NB4 (cell line): ENCODE measurements at places on chromosomes 13 and 19.

DNA sequence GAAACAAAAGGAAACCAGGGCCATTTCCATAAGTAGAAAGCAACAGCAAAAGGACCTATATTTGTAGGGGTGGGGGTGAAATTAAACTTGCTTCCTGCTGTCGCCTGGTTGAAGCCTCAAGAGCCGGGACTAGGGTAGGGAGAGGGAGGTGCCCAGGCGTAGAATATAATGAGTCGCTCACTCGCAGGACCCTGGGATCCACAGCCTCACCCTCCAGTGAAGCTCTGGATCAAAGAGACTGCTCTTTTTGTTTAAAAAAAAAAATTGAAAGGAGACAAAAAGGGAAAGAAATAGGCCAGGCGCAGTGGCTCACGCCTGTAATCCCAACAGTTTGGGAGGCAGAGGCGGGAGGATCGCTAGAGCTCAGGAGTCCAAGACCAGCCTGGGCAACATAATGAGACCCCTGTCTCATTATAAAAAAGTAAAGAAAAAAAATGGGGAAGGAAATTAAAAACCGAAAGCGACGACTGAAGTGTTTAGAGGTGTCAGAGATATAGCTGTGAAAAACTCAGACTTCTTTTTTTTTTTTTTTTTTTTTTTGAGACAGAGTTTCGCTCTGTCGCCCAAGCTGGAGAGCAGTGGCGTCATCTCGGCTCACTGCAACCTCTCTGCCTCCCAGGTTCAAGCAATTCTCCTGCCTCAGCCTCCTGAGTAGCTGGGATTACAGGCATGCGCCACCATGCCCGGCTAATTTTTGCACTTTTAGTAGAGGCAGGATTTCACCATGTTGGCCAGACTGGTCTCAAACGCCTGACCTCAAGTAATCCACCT is 10.9 kb upstream of the ADGRE5 start:
- peak; percentile 61 for DNase-seq

DNA sequence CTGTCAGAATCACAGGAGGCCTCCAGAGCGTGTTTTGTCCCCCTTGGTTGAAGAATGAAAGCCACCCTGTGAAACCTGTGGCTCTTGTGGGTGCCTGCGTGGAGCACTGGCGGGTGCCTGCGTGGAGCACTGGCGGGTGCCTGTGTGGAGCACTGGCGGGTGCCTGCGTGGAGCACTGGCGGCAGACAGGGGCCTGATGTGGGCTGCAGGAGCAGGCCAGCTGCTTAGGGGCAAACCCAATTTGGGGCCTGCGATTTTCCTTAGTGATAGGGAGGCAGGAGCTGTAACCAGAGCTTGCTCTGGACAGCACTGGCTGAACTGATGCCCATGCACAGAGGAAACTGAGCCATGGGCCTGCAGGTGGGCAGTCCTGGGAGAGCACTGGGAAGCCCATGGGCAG is 24.3 kb downstream of the ARHGEF7 start:
- no peak for DNase-seq

GRCh38 chr19:33177417-33177979 is 16.6 kb upstream of the LRP3 start:
- DNase-seq = no peak

- no peak for DNase-seq
These were observed 24.5 kb downstream of the FNDC3A start for GRCh38 chr13:49000247-49000646.

- no peak for DNase-seq
These were observed 273.8 kb downstream of the OXGR1 start for GRCh38 chr13:96720446-96720845.

DNA sequence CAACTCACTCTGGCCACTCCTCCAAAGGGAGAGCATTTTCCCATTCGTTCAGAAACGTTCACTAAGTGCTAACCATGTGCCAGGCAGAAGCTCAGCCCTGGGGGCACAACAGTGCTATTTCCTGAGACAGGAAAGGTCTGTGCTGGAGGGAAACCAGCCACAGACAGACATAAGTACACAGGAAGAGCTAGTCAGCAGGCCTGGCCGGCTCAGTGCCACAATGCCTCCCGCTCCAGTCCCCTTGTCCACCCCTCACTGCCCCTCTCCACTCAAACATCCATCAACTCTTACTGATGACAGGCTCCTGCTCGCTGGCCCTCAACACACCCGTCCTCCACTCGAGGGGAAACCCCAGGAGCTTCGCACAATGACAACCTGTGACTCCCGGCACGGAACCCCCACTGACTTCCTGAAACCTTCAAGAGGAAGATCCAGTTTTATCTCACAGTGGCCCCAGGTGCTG is 11.3 kb upstream of the PLA2G4C start:
- DNase-seq = no peak

- peak; percentile 53 for DNase-seq
These were observed 55.2 kb downstream of the ELF1 start for GRCh38 chr13:40963927-40964326.

DNA sequence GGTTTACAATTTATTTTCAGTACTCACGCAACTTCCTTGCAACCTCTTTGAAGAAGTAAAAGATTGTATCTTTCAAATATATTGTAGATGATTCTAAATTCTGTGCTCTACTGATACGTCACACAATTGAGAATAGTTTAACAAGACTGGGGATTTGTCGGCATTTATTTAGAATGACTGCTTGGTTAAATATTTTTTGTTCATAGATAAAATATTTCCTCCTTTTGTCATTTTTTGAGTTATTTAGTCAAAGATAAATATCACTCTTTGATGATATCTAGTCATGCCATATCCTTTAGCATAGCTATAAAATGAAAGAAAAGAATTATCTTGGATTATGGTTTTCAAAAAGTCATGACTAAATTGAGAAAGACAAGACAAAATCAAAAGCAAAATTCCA is 2747.8 kb downstream of the PCDH9 start:
- no peak for DNase-seq

DNA sequence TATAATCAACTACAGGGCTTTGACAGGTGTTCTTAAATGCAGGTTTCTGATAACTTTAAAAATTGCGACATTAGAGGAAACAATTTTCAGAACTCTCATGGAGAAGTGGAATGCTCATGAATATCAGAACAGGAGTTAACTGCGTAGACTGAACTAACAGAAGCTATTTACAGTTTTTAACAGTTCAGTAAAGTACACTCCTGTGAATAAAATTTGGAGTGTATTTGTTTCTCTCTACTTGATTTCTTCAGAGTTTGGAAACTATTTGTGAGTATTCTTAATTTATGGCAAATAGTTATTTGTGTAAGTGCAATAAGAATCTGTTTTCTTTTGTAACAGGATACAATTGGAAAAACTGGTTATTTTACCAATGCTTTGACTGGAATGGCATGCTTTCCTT is 114.4 kb downstream of the TNFRSF19 start:
- DNase-seq = no peak

DNA sequence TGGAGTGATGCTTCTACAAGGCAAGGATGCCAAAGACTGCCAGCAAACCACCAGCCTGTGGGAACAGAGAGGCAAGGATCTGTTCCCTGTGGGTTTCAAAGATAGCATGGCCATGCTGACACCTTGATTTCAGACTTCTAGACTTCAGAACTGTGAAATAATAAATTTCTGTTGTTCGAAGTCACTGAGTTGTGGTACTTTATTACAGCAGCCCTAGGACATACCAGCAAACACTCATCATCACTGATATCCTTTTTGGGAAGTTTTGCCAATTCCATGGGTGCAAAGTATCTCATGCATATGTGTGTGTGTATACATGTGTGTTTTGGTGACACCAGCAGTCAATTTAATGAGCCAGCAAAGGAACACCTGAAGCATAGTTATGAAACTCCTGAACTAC is 21.0 kb downstream of the LMO7 start:
- DNase-seq = no peak

DNA sequence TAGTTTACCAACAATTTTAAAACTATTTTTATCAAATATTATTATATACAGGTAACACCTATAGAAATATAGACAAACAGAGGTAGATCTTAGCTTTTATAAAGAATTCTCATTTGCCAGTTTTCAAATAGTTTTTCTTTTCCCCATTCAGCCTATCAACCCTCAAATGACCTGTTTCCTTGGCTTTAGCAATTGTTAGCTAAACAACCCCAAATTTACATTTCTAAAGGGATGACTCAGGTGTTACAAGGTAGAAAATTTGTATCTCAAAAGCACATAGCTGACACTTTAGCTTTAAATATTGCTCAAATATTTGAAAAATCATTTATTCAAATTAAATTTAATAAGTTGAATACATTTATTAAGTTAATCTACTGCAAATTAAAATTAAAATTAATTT is 1207.2 kb downstream of the SLITRK1 start:
- DNase-seq = no peak

DNA sequence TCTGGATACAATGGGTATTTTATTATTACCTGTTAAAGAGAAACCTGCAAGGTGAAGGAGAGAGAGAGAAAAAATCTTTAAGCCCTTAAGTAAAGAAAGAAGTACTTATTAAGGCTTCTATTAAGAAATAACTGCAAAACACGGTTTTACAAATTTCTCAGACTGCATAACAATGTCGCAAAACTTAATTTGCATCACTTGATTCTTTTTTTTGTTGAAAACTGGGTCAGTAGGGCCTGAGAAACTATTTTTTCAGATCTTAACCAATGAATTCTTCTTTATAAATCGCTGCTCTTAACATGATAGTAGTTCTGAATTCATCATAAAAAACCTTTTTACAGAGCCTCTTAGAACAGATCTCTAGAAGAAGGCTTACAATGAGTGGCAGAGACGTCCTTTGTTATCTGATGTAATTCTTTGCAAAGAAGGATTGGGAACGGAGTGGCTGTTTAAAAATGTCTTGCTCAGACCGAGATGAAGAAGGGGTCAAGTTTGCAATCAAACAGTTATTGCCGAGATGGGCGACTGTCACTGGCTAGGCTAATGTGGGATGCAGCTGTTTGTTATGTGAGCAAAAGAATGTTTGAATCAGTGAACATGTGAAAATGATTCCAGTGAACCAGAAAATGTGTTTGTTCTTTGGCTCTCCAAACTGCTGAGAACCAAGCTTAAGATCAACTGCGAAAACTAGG is 76.3 kb downstream of the ZNF536 start:
- no peak for DNase-seq

DNA sequence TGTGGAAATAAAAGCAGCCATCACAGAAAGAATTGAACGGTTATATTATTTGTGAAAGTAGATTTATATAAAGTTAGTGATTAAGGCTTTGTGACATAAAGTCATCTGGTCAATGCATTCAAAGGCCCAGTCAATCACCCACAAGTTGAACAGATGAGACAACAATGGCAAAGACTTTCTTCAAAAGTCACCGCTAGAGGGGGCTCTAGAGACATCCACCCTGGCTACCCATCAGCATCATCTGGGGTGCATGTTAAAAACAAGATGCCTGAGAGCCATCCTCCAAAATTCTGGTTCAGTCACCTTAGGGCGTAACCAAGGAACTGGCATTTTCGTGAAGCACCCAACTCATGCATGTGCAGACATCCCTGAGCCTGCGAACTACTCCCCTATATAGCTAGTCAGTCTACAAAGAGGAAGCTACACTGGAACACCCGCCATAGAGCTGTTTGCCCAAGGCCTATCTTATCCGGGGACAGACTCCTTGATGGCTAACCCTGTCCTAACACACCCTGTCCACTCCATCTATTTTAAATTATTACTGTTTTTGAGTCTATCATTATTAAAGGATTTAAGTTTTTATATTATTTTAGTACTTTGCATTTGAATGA is 970.5 kb downstream of the UQCRFS1 start:
- DNase-seq = peak; percentile 46

- no peak for DNase-seq
These were observed 149.4 kb upstream of the FBXL3 start for GRCh38 chr13:77176350-77176749.

DNA sequence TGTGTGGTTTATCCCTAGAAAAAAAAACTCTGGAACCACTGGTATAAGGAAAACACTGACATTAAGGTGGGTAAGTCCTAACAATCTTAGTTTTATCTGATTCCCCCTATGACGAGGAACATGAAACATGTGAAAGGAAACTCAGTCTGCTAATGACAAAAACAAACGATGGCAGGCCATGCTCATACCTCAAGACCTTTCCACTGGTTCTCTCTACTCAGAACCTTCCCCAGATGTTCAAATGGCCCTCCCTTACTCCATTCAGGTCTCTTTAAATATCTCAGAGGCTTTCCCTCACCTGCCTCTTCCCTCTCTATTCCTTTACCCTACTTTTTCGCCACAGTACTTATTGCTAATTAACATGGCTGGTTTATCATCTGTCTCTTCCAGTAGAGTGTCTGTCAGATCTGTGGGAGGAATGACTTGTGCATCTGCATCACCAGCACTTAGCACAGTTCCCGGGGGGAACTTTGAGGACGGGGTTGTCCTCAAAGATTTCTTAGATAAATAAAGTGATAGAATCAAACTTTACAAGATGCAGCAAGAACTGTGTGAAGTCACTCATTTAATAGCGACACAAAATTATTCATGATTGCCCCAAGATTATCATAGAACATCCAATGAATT is 1.5 kb downstream of the TUBGCP3 start:
- DNase-seq = peak; percentile 57

DNA sequence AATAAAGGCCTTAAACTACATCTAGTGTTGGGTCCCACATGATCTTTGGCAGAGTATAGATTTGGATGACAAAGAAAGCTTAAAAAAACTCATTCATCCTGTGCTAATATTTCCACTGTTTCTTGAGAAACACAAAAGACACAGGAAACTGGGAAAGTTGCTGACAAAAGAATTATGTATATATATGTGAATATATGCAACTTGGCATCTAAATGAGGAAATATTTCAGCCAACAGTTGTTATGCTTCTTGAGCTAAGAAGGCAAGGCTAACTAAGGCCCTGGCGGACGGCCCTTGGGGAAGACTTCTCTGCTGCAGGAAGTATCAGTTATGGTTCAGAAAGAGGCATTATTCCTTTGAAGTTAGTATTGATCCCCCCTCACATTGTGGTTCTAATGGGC is 491.8 kb downstream of the DIAPH3 start:
- no peak for DNase-seq

DNA sequence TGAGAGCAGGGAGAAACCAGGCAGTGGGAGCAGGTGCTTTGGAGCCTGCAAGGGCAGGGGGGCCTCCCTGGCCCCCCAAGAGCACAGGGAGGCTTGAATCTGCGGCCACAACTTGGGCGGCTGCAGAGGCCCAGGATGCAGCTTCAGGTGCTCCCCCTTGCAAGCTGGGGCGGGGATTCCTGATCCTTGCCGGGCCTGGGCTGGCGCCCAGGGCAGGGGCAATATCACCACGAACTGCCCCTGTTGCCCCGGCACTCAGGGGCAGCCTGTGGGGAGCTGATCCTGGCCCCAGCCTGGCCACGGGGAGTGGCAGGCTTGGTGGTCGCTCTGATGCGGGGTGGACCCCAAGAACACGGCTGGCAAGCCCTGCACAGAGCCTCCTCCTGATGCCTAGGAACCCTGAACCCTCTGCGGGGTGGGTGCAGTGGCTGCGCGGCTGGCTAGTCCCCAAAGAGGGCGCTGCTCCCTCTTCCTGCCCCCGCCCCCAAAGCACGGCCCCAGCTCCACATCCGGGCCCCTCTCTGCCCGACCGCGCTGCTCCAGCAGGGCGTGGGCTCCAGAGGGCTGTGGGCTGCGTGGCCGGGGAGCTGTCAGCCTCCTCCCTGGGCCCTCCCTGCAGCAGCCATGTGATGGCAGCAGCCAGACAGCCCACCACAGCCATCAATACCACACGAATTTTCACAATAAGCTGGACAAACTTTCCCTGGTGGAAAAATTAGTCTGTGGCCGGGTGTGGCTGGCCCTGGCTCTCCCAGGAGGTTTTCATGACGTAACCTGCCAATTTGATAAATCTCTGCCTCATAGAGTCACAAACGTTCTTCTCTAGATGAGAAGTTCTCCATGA is 21.0 kb downstream of the TNFSF9 start:
- peak; percentile 70 for DNase-seq
